ENCODE measurements at places on chromosomes 4 and X.

DNA sequence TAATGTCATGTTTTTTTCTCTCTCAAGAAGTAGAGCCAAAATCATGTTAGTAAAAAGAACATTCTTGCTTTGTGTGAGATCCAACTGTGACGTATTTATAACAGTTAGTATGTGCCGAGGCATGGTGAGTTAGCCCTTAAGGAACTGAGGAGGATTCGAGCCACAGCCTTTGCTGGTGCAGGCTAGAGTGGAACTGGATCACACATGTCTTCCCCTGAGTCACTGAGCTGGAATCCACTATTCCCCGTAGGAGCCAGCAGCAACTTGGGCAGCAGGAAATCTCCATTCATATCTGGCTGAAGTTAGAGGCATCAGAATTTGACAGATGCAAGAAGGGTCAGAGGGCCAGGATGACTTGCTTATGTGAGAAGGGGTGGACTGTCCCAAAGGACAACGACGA, 144.6 kb upstream of the KIT start:
- DNase-seq: peak; percentile 94

- peak; percentile 60 for DNase-seq
Measured at GRCh38 chr4:67727124-67727850, 26.3 kb upstream of the UBA6 start.

- DNase-seq: no peak
Measured at GRCh38 chr4:46980851-46981250, 12.5 kb downstream of the GABRA4 start.

GRCh38 chr4:39410415-39410814, 3.7 kb downstream of the KLB start:
- DNase-seq: no peak

DNA sequence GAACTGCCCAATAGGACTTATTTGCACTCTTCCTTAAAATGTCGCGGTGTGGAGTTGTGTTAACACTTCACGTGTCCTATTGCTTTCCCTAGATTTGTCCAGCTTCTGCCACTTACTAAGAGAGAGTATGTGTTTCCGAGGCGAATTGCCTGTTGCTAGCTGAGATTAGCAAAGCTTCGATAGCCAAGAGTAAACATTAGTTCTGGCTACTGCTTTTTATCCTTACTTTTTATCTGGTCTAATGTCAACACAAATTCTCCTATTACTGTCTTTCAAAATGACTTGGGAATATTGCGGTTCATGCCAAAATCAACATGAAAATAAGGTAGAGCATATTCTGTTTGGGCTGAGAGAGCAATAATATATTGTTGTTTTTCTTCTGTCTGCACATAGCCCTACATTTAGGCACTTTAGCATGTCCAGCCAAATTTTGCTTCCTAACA, 90.4 kb upstream of the VEGFC start:
- DNase-seq: no peak

GRCh38 chrX:130280901-130281300, 12.2 kb upstream of the ZNF280C start:
- no peak for DNase-seq

DNA sequence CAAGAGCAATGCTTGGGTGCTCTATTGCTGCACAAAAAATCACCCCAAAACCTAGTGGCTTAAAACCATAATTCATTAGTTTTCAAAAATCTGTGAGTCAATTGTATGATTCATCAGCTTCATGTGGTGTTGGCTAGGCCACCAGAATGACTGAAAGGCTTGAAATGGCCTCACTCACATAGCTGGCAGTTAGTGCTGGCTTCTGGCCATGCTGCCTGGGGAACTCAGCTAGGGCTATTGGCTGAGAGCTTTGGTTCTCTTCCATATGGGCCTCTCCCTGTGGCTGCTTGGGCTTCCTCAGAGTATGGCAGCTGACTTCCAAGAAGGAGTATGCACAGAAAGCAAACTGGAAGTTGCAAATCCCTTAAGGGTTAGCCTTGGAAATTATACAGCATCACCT, 3.1 kb upstream of the MTMR1 start:
- peak; percentile 91 for DNase-seq

DNA sequence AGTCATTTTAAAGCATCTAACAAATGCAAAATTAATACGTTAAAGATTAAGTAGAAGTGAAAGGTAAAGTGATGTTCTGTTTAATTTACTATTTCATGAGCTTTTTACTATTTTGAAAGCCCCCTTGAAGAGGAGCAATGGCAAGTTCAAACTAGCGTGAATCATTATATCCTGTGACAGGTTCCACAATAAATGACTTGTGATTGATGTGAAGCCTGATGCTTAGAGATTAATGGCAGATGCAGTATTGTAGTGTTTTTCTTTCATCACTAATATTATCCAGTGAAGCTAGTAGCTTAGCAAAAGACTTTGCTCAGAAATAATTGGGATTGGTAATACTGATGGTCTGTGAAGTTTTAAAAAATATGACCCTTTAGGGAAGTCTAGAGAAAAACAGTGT, 57.3 kb downstream of the STOX2 start:
- no peak for DNase-seq

GRCh38 chr4:7108660-7109059, 40.8 kb upstream of the GRPEL1 start:
- no peak for DNase-seq

- no peak for DNase-seq
Measured at GRCh38 chrX:148530464-148531077, 30.2 kb downstream of the AFF2 start.

DNA sequence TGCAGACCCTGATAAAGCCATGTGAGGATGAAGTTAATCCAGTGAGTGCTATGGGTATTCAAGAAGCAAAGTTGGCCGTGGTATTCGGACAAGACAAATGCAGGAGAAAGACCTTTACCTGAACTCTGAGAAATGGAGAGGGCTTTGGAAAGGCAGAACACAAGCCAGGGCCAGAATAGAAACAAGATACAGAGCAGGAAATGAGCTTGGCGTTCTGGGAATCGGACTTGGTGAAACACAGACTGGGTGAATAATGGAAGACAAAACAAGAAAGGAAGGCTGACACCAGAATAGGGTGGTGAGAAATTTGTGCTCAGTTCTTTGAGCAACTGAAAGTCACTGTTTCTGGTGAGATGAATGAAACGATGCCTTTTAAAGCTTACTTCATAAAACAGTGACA, 83.3 kb downstream of the VEGFC start:
- no peak for DNase-seq

- peak; percentile 42 for DNase-seq
Measured at GRCh38 chrX:12701628-12702027, 89.6 kb upstream of the PRPS2 start.

DNA sequence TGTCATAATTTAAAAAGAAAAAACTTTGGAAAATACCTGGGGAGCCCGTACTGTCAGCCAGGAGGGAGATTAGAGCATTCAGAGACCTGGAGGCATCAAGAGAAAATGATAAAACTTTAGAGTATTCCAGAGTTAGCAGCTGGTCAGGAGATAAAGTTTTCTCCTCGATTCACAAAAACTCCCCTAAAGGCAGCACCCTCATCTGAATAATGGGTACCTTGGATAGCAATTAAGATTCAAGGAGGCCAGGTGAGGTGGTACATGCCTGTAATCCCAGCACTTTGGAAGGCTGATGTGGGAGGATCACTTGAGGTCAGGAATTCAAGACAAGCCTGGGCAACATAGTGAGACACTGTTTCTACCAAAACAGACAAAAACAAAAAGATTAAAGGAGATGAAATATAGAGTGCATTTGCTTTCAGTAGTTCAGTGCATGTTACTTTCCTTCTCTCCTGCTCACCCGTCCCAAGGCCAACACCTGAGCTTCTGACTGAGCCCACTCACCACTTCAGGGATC, 18.6 kb upstream of the RAB40A start:
- no peak for DNase-seq

GRCh38 chr4:42464550-42465094, 67.3 kb downstream of the SHISA3 start:
- no peak for DNase-seq

DNA sequence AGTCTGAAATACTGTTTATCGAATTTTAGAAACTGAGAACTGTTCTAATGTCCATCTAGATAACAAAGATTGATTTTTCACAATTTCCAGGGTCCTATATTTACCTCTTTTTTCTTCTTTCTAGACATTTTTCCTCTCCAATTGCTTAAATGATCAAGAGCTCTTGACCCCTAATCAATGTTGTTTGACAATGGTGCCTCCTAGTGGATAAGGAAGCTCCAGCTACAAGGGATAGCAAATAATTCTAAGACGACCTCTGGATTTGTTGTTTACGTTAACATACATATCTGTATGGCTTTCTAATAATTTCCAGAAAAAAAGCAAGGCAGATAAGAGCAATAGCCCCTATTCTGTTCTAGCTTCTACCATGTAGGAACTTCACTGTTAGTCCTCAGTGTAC, 35.8 kb downstream of the GPR82 start:
- peak; percentile 20 for DNase-seq

GRCh38 chr4:42401171-42401570, 3.9 kb downstream of the SHISA3 start:
- no peak for DNase-seq

- DNase-seq: no peak
Measured at GRCh38 chr4:101197350-101197749, 150.0 kb downstream of the PPP3CA start.

- no peak for DNase-seq
Measured at GRCh38 chr4:8227771-8228318, 28.8 kb downstream of the SH3TC1 start.

DNA sequence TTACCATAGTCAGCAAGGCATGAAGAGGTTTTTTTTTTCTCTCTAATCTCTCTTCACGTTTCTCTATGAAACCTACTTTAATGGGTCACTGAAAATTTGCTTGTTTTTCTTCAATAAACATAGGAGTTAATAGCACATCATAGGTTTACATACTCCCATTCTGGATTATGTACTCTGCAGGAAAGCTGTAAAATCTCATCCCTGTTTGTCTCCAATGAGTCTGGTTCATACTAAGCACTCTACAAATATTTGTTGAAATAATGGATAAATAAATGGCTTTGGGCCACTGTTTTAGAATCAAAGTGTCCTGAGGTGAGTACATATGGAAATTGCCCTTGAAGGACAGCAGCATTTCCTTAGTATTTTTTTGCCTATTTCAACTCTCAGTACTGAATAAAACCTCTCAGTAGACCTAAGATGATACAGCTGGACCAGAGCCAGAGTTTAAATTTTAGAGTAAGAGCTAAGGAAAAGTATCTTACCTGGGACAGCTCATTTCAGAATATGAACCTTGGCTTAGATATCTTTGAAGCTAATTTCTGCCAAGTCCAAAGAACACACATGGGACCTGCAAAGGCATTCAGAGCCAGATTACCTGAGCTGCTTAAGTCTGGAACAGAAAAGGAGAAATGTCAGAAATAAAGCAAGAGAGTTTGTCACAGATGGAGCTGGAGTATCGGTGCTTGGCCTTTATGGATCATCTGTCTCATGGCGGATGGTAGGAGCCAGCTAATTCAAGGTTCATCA, 34.4 kb downstream of the PF4 start:
- DNase-seq: no peak

DNA sequence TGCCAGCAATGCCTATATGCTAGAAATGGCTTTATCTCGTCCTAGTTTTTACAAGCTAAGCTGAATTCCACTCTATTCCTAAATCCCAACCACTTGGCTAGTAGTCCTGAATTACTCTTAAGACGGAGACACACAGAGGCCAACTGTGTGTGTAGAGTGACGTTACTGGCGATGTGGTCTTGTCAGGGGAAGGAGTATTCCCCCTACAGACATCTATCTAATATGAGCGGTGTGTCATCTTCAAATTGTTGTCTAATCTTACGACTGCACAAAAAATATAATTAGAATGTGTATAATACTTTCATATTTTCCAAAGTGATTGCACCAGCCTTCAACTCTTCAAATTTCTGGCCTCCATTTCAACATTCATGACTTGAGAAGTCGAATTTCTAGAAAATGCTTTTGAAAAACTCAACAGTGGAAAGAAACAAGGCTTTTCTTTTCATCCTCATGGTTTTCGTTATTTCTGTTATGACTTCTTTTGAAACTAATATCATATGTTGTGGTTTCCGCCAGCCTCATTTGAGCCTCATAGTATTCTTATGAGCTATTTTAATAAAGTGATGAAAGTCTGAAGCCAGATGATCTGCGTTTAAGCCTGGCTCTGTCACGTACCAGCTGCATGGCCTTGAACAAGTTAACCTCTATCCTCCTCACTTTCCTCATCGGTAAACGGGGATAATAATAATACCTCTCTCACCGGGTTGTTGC, 132.3 kb downstream of the SOWAHB start:
- DNase-seq: no peak

GRCh38 chr4:157231525-157231924, 11.0 kb downstream of the GRIA2 start:
- DNase-seq: no peak

GRCh38 chr4:7070729-7071511, 3.1 kb upstream of the GRPEL1 start:
- peak; percentile 62 for DNase-seq

DNA sequence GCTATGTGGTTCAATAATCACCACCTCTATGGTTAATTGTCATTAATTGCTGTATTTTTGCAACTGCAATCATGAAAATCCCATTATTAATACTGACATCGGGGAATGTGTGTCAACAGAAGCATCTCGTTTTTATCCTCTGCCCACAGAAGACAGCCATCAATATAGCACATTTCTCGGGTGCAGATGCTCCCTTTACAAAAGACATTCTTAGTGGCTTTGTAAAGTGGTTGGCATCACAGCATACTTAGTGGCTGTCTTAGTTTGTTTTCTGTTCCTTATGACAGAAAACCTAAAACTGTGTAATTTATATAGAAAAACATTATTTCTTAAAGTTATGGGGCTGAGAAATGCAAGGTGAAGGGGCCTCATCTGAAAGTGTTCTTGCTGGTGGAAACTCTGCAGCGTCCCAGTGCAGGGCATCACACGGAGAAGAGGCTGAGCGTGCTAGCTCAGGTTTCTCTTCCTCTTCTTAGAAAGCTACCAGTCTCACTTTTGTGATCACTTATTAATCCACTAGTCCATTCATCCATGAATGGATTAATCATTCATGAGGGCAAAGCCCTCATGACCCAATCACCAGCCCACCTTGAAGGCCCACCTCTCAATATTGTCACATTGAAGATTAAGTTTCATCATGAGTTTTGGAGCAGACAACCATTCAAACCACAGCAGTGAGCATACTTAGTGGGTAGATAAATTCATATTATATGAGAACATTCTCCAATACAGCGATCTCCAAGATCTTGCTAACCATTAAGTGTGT, 1067.7 kb upstream of the PABPC4L start:
- DNase-seq: no peak

- DNase-seq: no peak
Measured at GRCh38 chr4:104942990-104943743, 203.5 kb upstream of the TET2 start.

DNA sequence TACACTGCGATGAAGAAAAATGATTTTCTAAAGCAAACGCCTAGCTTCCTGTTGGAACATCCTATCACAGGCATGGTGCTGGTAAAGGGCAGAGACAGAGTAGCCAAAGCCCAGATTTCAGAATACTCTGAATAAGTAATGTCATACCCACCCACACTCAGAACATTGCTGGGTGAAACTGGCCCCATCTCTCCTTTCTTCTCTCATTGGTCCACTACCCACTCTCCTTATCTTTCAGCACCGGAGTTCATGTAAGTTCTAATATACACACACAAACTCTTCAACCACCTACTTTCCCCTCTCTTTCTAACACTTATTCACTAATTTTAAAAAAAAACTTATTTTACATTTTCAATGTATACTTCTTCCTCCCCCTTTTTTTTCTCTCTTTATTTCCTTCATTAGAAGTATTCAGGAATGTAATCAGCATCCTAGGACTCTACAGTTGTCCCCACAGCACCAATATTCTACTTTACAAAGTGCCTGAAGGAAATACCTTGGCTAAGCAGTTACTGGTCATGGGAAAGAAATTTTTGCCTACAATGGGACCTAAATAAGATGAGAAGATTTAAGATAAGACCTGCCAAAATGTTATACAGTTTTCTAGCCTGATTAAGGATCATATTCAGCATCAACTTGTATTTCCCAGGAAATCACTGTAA, 63.0 kb downstream of the SEC24D start:
- peak; percentile 36 for DNase-seq

Measured in EL (cell line).